ENCODE measurements at places on chromosomes 6 and 20. TPM values are rescaled to one million over a fixed set of nuclear protein-coding genes. Genes with fewer than 3 reads are reported as not detected.

DNA sequence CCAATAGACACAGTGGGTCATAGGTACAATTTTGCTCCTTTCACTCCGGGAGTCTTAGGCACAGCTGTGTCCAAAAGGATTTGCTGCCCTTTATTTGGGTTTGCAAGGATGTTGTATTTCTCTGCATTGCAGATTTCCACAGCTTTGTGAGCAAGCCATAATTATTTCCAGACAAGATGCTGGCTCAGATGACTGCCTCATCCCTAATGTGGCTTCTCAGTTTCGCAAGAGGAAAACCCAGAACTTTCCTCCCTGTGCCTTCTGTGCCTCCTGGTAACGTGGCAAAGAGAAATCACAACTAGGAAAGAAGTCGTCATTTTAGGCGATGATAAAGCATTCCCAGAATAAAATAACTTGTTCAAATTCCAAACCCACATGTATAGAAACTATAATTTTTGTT lies 33.7 kb downstream of the FAM50B start:
- no peak overlapping the region for H3K27ac ChIP-seq
- H3K4me1 ChIP-seq, result no peaks in the 10 kb centered on the region
- H3K36me3 ChIP-seq, result no peaks in the 10 kb centered on the region
- H3K4me3 ChIP-seq, result no peak overlapping the region
- DNase-seq, result no peak

DNA sequence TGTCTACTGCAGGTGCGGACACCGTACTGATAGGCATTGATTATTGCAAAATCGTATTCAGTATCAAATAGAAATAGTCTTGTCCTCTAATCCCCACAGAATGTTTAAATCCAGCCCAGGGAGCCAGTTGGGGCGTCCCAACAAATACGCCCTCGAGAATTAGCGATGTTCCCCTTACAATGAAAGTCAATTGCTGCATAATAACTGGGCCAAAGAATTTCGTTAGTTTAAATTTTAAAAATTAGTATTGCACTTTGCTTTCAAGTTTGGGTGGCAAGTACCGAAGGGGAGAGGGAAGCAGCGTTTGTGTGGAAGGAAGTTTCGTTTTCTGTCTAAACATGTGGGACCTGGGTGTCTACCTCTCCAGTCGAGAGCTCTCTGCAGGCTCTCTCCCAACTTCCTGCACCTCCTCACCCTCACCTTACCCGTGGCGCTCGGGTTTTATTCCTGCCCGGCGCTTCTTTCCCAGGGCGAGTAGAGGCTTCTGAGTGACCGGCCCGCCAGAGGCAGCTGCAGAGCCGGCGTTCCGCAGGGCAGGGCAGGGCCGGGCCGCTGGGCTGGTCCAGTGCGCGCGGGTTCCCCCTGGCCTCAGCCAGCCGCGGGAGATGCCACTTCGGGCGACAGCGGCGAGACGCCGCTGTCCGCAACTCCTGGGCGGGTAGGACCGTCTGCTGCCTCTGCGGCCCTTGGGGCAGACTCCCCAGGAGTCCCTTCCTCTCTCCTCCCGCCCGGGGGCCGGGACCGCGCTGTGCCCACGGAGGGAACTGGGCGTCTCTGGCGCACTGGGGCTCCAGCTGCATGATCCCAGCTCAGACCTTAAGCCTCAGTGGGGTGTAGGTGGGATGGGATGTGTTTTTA lies 862 bp upstream of the TFAP2C start:
- H3K27me3 ChIP-seq, result peaks cover 69% of the 10 kb centered on the region
- H3K4me1 ChIP-seq, result no peaks in the 10 kb centered on the region
- no peak overlapping the region for H3K4me3 ChIP-seq
- no peak for DNase-seq
- no peak overlapping the region for H3K27ac ChIP-seq

- H3K27ac ChIP-seq, result no peak overlapping the region
- peaks cover 70% of the 10 kb centered on the region for H3K4me1 ChIP-seq
- DNase-seq, result no peak
- no peak overlapping the region for H3K4me3 ChIP-seq
- peaks cover 41% of the 10 kb centered on the region for H3K27me3 ChIP-seq
These were observed 36.3 kb upstream of the GATA5 start for GRCh38 chr20:62511915-62512610.

GRCh38 chr6:128007658-128008057 lies 106.8 kb upstream of the THEMIS start:
- H3K36me3 ChIP-seq, result no peaks in the 10 kb centered on the region
- DNase-seq, result no peak
- H3K27ac ChIP-seq, result no peak overlapping the region
- H3K27me3 ChIP-seq, result no peaks in the 10 kb centered on the region
- H3K4me3 ChIP-seq, result no peak overlapping the region
- no peaks in the 10 kb centered on the region for H3K4me1 ChIP-seq

DNA sequence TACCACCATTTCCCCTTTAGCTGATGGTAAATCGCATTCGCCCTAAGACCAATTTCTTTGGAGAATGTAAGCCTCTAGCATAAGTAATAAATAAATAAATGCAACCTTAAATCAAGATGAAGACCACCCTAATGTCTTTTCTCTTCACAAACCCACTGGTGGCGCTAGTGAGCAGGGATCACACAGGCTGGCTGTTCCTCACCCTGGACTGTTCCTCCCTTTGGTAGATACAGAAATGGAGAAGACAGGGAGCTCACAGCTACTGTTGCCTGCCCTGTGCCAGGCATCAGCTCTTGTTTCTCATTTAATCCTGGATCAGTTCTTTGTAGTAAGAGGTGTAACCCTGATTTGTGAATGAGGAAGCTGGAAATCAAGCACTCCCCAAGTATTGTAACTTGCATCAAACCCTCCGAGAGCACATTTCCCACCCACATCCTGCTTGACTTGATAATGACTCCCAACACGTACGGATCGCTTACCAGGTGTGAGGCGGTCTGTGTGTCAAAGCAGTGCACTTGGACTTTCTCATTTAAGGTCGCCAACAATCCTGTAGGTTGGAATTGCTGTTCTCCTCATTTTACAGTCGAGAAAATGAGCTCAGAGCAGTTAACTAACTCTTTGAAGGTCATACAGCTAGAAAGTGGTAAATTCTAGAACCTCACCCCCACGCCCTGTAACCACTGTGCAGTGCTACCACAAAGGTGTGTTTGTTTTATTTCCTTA lies 236.1 kb downstream of the TSHZ2 start:
- no peak overlapping the region for H3K27ac ChIP-seq
- no peaks in the 10 kb centered on the region for H3K4me1 ChIP-seq
- no peak overlapping the region for H3K4me3 ChIP-seq
- DNase-seq, result peak; percentile 20

DNA sequence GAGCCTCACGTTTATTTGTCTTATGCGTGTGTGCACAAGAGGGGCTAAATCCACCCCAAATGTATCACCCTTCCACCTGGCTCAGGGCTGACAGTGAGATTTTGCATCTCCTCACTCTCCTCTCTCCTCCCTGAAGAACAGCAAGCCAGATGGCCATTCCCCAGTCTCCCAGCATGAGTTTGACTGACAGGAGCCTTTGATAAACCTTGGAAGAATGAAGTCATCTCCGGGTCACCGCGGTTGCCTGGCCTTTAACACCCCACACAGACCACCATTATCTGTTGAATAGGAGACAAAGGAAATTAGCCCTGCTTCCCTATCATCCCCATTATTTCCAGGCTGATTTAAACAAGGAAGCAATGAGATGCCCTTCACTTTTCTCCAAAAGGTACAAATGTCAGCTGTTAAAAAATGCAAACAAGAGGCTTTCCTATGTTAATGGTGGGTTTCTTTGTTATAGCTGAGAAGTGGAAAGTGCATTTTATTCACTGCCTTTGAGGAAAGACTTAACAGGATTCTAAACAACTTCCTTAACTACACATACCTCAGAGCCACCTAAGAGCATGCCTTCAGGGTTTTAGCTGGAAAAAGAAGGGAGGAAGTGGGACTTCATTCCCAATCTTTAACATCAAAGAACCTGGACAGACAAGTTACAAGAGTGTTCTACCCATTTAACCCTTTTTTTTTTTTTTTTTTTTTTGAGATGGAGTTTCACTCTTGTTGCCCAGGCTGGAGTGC lies 524.8 kb upstream of the ID4 start:
- H3K36me3 ChIP-seq, result no peaks in the 10 kb centered on the region
- H3K4me3 ChIP-seq, result no peak overlapping the region
- H3K27ac ChIP-seq, result no peak overlapping the region
- no peaks in the 10 kb centered on the region for H3K27me3 ChIP-seq

DNA sequence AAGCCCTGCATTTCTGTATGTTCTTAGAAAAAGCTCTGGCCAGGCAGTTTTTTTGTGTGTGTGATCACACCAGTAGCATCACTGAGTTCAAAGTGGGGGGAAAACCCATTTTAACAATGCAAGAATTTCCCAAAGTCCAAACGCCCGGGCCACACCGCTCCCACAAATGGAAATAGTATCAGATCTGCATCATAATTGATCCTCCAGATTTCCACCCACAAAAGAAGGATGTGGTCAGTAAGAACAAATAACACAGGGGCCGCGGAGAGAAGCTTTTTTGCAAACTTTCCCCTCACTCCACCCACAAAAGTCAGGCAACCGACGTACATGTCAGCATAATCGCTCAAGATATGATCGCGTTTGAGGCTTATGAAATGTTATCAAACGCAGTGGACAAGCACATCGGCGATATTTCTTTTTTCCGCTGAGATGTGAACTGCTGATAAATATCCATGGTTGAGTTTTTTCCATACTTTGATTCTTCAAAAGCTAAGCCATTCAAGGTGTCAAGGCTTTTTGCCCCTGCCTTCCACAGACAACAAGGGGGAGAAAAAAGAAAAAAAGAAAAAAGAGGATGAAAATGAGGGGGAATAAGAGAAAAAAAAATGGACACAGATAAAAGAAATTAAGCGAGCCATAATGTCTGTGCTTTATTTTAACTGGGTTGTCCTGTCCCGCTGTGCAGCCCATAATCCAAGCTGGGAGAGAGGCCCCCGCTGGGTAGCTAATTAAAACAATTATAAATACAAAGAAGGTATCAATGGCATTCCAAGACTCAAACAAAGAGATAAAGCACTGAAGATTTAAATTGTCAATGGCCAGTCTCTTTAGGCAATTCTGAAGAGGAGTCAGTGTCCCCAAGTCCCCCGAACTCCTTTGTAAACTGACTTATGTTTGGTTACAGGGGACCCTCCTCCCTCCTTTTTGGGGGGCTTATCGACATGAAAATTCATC lies 143.5 kb downstream of the ZFP64 start:
- H3K4me1 ChIP-seq, result no peaks in the 10 kb centered on the region
- no peaks in the 10 kb centered on the region for H3K36me3 ChIP-seq
- H3K27ac ChIP-seq, result no peak overlapping the region
- H3K4me3 ChIP-seq, result no peak overlapping the region

- H3K27ac ChIP-seq, result no peak overlapping the region
- H3K27me3 ChIP-seq, result no peaks in the 10 kb centered on the region
- H3K4me3 ChIP-seq, result no peak overlapping the region
- H3K4me1 ChIP-seq, result no peaks in the 10 kb centered on the region
These were observed 24.4 kb downstream of the ZNF133 start for GRCh38 chr20:18312723-18313122.

DNA sequence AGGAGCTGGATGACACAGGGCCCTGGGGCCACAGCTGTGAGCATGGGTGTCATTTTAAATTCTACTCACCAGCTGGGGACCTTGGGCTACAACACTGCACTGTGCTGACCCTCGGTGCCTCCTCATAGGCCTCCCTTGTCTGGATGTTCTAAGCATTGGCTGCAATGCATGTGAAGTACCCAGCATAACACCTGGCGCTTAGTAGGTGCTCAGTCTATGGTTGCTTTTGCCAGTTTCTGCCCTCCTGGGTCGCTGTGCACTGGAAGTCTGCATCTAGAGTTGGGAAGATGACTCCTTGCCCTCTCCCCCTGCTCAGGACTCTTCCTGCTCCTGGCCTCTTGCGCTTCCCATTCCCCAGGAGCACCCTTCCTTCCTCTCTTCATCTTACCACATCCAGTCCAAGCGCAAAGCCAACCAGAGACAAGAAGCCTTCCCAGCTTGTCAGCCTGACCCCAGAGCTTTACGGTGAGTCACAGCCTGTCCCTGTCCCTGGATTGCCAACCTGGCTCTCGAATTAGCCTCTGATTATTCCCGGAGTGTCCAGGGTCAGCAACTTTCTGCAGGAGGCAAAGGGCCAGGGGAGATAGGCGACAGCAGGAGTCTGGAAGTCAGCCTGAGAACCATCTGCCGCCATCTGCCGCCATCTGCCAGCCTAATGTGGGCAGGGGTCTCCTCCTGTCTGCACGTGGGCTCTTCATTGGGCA lies 8.8 kb downstream of the SLC13A3 start:
- H3K4me1 ChIP-seq, result no peaks in the 10 kb centered on the region
- no peak overlapping the region for H3K27ac ChIP-seq
- H3K36me3 ChIP-seq, result no peaks in the 10 kb centered on the region
- H3K27me3 ChIP-seq, result no peaks in the 10 kb centered on the region

GRCh38 chr6:56055081-56055704 lies 179.8 kb upstream of the BMP5 start:
- no peak overlapping the region for H3K4me3 ChIP-seq
- H3K27ac ChIP-seq, result no peak overlapping the region
- no peaks in the 10 kb centered on the region for H3K27me3 ChIP-seq
- H3K36me3 ChIP-seq, result no peaks in the 10 kb centered on the region
- no peak for DNase-seq
- no peaks in the 10 kb centered on the region for H3K4me1 ChIP-seq

DNA sequence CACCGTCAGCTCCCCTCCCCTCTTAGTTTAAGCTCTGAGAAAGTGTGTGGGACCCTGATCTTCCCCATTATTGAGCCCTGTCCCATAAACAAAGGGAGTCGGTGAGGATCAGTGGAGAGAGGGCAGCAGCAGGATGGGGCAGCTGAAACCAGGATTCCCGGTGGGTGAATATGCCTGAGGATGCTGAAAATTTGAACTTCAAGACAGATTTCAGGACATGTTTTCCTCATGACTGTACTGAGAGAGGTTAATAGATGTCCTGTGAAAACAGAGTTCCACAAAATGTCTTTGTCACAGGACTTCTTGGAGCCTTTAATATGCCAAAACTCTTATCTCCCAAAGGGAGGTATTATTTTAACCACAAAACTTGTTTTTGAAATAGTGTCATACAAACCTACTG lies 53.5 kb upstream of the SLC22A16 start:
- no peak overlapping the region for H3K27ac ChIP-seq
- H3K36me3 ChIP-seq, result no peaks in the 10 kb centered on the region
- peaks cover 2% of the 10 kb centered on the region for H3K27me3 ChIP-seq
- H3K4me3 ChIP-seq, result no peak overlapping the region

- H3K36me3 ChIP-seq, result peaks cover 7% of the 10 kb centered on the region
- peaks cover 5% of the 10 kb centered on the region for H3K4me1 ChIP-seq
- no peaks in the 10 kb centered on the region for H3K27me3 ChIP-seq
- H3K4me3 ChIP-seq, result no peak overlapping the region
- DNase-seq, result no peak
These were observed 1.4 kb upstream of the MICAL1 start for GRCh38 chr6:109456710-109457561.

DNA sequence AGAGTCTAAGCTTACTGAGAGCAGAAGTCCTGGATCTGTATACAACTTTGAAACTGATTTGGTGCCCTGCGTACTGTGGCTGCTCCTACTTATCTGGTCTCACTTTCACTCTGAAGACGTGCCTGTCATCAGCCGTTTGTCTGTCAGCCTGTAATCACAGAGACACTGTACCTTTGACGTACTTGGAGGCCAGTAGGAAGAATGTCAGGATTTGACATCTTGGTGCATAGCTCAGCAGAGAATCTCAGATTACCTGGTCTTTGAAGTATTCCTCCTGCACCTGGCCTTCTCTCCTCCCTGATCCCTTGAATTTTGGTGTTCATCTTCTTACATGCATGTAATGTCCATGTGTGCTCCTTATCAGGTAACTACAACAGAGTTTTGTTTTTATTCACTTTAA lies 37.7 kb downstream of the DSE start:
- no peak for DNase-seq
- 0 out of 2 replicates have a peak, but pooled peaks cover 2% of the 10 kb centered on the region for H3K4me1 ChIP-seq
- no peak overlapping the region for H3K27ac ChIP-seq
- no peaks in the 10 kb centered on the region for H3K27me3 ChIP-seq
- no peak overlapping the region for H3K4me3 ChIP-seq

TSPO2 gene
- not detected for total RNA-seq

TMEM217 gene
- 1.9 TPM for total RNA-seq

SLC35F1 gene
- not detected for total RNA-seq

SEMG1 gene
- total RNA-seq, result not detected

CCDC170 gene
- not detected for total RNA-seq

HDAC2 gene
- total RNA-seq, result 161 TPM

EYS gene
- total RNA-seq, result 0.13 TPM

Data from K562 (cell line).